ENCODE measurements at places on chromosomes 7 and 10. TPM values are rescaled to one million over a fixed set of nuclear protein-coding genes. Genes with fewer than 3 reads are reported as not detected.

ITIH5 gene
- total RNA-seq, result 4.2 TPM

INPP5F gene
- total RNA-seq, result 58.9 TPM

CCDC172 gene
- total RNA-seq, result not detected

CCNY gene
- 32.1 TPM for total RNA-seq

NME8 gene
- not detected for total RNA-seq

CALML3 gene
- total RNA-seq, result not detected

DDIT4 gene
- 704 TPM for total RNA-seq

IQUB gene
- 6.3 TPM for total RNA-seq

Measured in placental epithelial cell (primary cell).